Forelimb muscle (tissue), 1 donor: ENCODE measurements at places on chromosomes 2 and 18. TPM values are rescaled to one million over a fixed set of nuclear protein-coding genes. Genes with fewer than 3 reads are reported as not detected.
A peak's percentile ranks its signal among the peaks of the same experiment; 100 is the strongest.

- DNase-seq, result no peak
Measured at GRCh38 chr2:22628221-22628620, 756.8 kb upstream of the KLHL29 start.

- DNase-seq, result no peak
Measured at GRCh38 chr2:158740127-158740526, 55.0 kb upstream of the DAPL1 start.

- DNase-seq, result no peak
Measured at GRCh38 chr2:240561325-240561971, 1.3 kb downstream of the DUSP28 start.

- peak; percentile 85 for DNase-seq
Measured at GRCh38 chr2:64644458-64645382, 9.0 kb downstream of the SERTAD2 start.

- no peak for DNase-seq
Measured at GRCh38 chr2:173676647-173677046, 288.5 kb downstream of the SP3 start.

GRCh38 chr2:218880859-218881594, 375 bp downstream of the WNT10A start:
- no peak for DNase-seq

GRCh38 chr2:183060571-183061231, 17.8 kb upstream of the DUSP19 start:
- DNase-seq, result no peak

DNA sequence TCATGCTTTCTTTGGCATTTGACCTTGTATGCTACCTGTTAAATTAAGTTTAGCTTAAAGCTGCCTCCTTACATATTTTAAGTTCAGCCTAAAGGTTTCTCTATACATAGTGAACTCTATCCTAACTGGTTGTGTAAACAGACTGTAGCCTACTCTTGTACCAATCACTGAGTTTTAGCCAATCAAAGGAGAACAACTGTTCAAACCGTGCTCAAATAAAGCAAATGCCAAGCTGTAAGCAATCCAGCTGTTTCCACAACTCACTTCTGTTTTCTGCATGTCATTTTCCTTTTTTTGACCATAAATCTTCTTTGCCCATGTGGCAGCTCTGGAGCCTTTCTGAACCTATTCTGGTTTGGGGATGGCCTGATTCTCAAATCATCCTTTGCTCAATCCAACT, 1603.8 kb upstream of the ACVR2A start:
- no peak for DNase-seq

- DNase-seq, result no peak
Measured at GRCh38 chr2:224523626-224524577, 61.3 kb downstream of the CUL3 start.

DNA sequence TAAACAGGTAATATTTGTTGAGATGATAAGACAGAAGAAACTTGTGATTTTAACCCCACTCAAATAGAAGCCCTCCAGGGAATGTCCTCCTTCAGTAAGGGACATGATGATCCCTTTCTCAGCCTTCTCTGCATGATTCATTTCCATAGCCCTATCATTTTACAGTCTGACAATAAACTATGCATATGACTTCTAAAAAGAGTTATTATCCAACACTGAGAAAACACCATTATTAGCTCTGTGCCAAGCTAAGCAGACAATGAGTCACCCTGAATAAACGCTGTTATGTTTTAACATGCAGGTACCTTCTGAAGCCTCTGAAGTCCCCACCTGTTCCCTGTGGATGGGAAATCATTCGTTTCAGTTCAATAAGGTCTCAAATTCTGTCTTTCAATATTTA, 54.7 kb downstream of the DTNB start:
- no peak for DNase-seq

- DNase-seq, result no peak
Measured at GRCh38 chr2:190447766-190448165, 39.6 kb downstream of the MFSD6 start.

- DNase-seq, result no peak
Measured at GRCh38 chr18:37524498-37525261, 40.9 kb downstream of the CELF4 start.

DNA sequence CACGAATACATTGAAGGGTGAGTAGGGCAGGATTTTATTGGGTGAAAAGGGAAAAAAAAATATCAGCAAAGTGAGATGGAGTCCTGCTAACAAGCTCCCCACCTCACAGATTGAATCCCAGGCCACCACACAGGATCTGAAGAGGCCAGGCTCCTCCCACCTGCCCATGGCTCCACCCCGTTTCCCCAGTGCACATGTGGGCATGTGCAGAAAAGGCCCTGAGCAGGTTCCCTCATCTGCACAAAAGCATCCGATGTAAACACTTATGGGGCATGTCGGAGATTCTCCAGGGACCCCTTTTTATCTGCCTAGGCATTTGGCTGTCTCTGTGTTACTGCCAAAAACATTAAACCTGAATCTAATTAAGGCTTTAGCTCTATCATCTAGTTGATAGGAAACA, 35.2 kb downstream of the SKA1 start:
- no peak for DNase-seq

GRCh38 chr2:26917135-26917836, 53.2 kb upstream of the MAPRE3 start:
- DNase-seq, result no peak

GRCh38 chr2:152120430-152120829, 21.6 kb upstream of the CACNB4 start:
- no peak for DNase-seq

DNA sequence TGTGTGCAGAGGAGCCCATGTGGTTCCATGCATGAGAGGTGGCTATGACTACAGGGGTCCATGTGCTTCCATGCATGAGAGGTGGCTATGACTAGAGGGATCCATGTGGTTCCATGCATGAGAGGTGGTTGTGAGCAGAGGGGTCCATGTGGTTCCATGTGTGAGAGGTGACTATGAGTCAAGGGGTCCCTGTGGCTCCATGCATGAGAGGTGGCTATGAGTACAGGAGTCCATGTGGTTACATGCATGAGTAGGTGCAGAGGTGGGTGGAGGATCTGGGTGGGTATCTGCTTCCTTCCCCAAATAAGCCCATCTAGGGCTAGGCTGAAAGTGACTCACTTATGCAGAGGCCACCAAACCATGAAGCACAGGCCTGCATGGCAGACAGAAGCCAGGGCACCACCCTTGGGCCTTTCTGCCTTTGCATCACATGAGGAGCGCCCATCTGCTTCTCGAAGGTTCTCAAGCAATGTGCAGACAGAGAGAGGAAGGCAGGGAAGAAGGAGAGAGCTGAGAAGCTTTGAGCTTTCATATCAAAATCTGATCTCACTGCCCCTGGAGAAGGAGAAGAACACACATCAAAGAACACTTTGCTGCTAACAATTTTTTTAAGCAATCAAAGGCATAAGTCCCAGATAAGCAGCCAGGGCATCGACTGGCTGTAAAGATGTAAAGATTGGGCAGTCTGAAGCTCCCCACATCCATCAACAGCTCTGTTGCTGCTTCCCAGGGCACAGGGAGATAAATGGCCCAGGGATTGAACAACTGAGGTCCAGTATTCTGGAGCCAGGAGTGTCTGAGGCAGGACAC, 137.6 kb downstream of the TNS1 start:
- DNase-seq, result no peak

DNA sequence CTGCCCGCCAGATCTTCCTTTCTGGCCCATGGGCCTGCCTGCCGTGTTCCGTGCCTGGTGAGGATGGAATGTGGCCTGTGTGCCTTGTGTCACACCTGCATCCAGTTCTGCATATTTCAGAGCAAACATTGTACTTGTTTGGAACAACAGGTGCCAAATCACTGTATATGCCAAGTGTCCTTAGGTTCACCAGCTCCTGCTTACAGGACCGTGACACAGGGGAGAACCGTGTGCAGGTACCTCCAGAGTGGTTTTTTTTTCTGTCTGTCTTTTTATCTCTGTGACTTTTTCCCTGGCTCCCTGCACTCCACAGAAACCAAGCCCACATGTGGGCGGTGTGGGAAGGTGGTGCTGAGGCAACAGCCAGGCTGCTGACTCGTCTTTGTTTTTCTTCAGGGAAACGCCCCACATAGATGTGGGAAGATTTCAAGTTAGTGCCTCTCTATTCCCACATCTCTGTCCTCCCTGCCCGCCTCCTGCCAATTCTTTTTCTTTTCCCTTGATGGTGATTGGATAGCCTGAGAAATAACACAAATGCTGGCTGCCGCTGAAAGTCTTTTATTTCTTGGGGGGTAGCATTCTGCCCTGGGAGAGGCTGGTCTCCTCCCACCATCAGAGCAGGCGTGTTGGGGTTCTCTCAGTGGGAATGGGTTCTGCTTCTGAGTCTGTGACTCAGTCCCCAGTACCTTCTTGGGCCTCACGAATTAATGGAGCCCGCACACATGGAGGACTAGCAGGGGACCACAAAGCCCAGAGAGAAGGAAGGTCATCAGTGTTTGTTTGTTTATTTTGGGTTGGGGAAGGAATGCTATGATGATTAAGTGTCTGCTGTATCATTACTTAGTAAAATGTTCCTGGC, 21.4 kb downstream of the GRHL1 start:
- no peak for DNase-seq

DNA sequence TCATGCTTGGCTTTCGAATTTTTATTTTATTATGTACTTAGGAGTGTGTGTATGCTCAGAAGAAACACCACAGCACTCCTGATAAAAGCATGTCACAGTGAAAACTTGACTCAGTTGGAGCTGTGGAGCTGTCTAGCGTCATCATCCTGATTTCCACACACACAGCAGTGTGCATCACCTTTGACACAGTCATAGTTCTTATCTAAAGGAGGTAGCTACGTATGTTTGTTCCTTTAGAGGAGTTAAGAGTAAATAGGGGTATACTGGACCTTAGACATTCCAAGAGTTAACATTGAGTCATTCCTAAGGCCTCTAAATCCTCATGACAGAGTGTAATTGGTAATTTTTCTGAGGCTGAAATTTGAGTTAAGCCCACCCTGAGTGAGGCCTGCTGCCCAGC, 96.9 kb downstream of the PHLPP1 start:
- no peak for DNase-seq

GRCh38 chr2:64001382-64002101, 17.7 kb downstream of the VPS54 start:
- no peak for DNase-seq

GRCh38 chr2:52518678-52519077, 1248.9 kb upstream of the CHAC2 start:
- no peak for DNase-seq

The NETO1 gene
- not detected for polyA plus RNA-seq

The SRD5A2 gene
- 0.04 TPM for polyA plus RNA-seq

The DPYSL5 gene
- 19.1 TPM for polyA plus RNA-seq

The REG3A gene
- polyA plus RNA-seq, result not detected

The PRKAG3 gene
- 32.9 TPM for polyA plus RNA-seq

The HRH4 gene
- polyA plus RNA-seq, result 0.08 TPM

The GCA gene
- polyA plus RNA-seq, result 12.0 TPM

The GALNT3 gene
- 0.97 TPM for polyA plus RNA-seq

The TTN gene
- 322 TPM for polyA plus RNA-seq

The TUBA3E gene
- polyA plus RNA-seq, result not detected

The NTSR2 gene
- polyA plus RNA-seq, result not detected

The GPR39 gene
- 0.20 TPM for polyA plus RNA-seq

The CTNNA2 gene
- 0.52 TPM for polyA plus RNA-seq

The CCDC148 gene
- 0.44 TPM for polyA plus RNA-seq

The PIEZO2 gene
- polyA plus RNA-seq, result 31.0 TPM

The RAD51AP2 gene
- 0.11 TPM for polyA plus RNA-seq

The RND3 gene
- 45.8 TPM for polyA plus RNA-seq
